IMR-90 (cell line): ENCODE measurements at places on chromosomes 11 and 22.

DNA sequence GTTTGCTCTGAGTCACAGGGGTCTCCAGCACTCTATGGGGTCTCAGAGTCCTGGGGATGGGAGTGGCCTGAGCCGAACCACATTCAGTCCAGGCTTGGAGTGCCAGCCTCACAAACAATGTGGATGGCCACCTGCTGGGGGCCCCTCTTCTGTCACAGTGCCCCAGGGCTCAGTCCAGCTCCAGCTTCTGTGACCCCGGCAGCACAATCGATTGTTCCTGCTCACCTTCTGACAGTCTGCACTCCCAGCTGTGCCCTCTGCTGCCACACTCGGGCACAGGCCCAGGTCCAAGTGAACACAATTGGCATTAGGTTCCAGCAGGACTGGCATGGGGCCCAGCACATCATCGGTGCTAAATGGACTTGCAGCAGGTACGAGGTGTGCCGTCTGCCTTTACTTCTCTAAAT, 84.8 kb downstream of the TP53I11 start:
- DNase-seq, result no peak

DNA sequence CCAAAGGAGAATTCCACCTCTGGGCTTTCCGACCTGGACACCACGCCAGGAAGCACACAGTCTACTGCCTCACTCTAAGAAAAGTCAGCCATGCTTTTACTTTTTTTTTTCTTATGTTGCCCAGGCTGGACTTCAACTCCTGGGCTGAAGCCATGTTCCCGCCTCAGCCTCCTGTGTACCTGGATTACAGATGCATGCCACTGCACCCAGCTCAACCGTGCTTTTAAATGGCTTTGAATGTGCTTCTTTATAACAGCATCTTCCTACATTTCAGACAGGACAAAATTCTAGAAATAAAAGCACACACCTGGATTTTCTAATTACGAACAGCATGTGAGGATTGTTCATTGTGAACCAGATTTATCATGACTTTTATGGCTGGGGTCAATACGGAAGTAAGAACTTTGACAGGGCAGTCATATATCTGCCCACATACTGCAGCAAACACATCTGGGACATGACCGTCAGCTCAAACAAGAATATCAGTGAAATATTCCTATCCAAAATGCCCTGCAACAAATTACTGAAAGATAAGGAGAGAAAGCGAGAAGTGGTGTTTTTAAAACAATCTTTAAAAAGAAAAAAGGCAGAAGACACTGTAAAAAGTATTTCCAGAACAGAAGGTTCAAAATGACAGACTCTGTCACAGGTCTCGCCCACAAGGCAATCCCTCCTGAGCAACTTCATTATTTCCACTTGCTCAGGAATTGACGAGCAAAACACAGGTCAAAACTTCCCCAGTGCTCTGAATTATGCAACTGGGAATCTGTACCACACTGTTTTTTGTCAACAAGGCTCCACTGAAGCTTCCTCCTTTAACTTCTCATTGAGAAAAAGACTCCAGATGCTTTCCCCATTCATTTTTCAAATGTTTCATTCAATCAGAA, 42.1 kb downstream of the PACSIN2 start:
- no peak for DNase-seq

DNA sequence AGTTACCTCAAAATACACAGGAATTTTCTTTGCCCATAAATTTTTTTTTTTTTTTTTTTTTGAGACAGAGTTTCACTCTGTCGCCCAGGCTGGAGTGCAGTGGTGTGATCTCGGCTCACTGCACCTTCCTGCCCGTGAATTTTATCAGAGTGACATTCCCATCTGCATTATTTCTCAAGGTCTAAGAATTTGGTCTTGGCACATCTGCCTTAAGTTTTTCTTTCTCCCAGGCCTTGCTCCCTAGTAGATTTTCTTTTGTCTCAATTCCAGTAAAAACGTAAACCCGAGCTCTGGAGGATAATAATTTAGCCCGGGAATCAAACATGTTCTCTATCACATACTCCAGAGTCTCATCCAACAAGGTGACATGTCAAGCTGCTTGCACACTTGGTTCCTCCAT, 12.4 kb downstream of the TRIM6 start:
- DNase-seq, result peak; percentile 16

DNA sequence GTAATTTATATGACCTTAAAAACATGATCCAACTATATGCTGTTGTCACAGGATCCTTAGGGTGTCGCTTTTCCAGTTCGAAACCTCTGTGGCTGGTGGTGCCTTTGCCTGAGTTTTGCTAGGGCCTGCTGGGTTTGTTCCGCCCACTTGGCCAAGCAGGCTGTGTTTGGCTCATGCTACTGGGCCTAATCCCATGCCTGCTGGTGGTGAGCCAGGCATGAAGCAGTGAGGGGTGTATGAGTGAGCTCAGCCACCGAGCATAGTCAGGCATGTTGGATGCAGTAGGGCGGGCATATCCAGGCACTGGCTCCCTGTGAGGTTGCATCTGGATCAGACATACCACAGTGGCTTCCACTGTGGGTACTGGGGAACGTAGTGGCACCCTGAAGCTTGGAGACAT, 16.3 kb downstream of the NPAT start:
- DNase-seq, result no peak

GRCh38 chr11:46352063-46352841, 5.0 kb downstream of the DGKZ start:
- DNase-seq, result no peak

DNA sequence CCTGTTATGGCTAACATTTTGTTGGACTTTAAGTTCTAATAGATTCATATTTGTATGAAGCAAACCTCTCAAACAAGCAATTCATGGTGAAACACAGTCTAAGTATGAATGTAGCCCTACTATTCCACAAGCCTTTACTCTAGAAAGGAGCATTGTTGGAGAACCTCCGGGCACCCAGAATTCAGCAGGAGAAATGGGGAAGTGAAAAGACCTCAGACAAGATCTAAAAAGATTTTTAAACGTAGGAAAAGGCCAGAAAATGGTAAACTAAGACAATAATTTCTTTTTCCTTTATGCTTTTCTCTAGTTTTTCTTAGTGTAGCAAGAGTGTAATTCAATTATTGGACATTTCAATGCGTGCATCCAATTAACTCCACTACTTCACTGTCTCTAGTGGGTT, 426.4 kb downstream of the INSC start:
- no peak for DNase-seq

GRCh38 chr22:29308791-29309262, 2.4 kb downstream of the GAS2L1 start:
- peak; percentile 65 for DNase-seq
